ENCODE measurements at places on chromosomes 6 and 20. TPM values are rescaled to one million over a fixed set of nuclear protein-coding genes. Genes with fewer than 3 reads are reported as not detected.

SLC4A11 gene
- total RNA-seq = not detected

MAS1 gene
- not detected for total RNA-seq

- no peak overlapping the region for H3K4me3 ChIP-seq
- no peaks in the 10 kb centered on the region for H3K36me3 ChIP-seq
- no peaks in the 10 kb centered on the region for H3K27me3 ChIP-seq
- DNase-seq = no peak
- H3K27ac ChIP-seq = no peak overlapping the region
Measured at GRCh38 chr6:148570456-148570855, 176.4 kb upstream of the UST start.

DNA sequence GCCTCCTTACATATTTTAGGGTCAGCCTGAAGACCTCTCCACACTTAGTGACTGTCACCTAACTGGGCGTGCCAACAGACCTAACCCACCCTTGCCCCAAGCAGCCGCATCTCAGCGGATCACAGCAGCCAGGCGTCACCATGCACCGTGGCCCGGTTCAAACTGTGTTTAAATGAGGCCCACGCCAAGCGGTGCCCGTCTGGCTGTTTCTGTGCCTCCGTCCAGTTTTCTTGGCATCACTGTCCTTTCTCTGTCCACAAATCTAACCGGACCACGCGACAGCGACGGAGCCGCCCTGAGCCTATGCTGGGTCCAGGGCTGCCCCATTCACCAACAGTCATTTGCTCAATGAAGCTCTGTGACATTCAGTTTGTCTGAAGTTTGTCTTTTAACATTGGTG is 393.3 kb downstream of the THBS2 start:
- H3K27me3 ChIP-seq = no peaks in the 10 kb centered on the region
- no peak for DNase-seq
- H3K4me1 ChIP-seq = no peaks in the 10 kb centered on the region
- no peak overlapping the region for H3K27ac ChIP-seq
- H3K4me3 ChIP-seq = no peak overlapping the region

DNA sequence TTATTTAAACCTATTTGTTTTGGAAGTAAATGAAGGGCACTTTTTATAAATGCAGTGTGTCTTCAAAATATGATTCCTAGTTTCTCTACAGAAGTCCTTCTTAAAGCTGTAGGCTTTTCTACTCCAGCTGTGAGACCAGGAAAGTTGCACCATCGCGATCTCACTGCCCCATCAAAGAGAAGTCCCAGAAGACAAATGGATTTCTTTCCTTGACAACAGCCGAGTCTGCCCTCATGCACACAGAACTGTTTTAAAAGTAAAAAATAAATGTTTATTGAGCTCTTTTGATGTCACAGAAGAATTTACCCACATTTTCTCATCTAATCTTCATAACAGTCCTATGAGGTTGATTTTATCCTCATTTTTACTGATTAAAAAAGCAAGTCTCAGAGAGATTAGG is 324.4 kb upstream of the NT5E start:
- H3K27ac ChIP-seq = no peak overlapping the region
- no peaks in the 10 kb centered on the region for H3K4me1 ChIP-seq
- no peak for DNase-seq
- H3K36me3 ChIP-seq = no peaks in the 10 kb centered on the region
- H3K27me3 ChIP-seq = no peaks in the 10 kb centered on the region

DNA sequence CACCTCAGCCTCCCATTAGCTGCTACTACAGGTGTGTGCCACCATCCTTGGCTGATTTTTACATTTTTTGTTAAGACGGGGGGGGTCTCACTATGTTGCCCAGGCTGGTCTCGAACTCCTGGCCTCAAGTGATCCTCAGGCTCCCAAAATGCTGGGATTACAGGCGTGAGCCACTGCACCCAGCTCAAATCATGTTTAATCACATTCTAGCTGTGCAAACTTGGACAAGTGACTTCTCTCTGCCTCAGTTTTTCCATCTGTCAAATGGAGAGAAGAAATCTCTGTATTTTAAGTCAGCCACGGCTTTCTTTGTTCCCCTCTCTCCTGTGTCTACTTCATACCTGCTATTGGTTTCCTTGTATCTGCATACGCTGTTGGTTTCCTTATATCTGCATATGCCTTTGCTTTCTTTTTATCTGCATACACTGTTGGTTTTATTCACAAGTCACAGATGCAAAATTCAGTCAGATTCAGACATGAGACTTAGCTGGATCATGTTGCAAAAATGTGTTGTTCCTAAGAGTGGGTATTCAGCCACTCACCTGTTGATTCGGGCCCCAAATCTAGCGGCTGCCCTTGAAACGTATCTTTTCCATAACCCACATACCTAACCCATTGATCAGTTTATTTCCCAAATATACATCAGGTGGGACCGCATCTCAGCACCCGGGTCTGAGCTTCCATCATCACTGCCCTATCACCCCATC is 30.2 kb downstream of the SULF2 start:
- H3K4me3 ChIP-seq = no peak overlapping the region
- no peak overlapping the region for H3K27ac ChIP-seq
- DNase-seq = no peak
- no peaks in the 10 kb centered on the region for H3K36me3 ChIP-seq

All from body of pancreas (tissue), 4 donors.